T-helper 17 cell (primary cell): ENCODE measurements at places on chromosomes 1 and 21. TPM values are rescaled to one million over a fixed set of nuclear protein-coding genes. Genes with fewer than 3 reads are reported as not detected.

GRCh38 chr21:42297377-42297776 is 17.8 kb downstream of the TFF3 start:
- H3K4me1 ChIP-seq = peaks cover 2% of the 10 kb centered on the region
- no peak overlapping the region for H3K27ac ChIP-seq
- H3K36me3 ChIP-seq = peaks cover 2% of the 10 kb centered on the region

The PPM1J gene
- 0.42 TPM for total RNA-seq

- H3K27me3 ChIP-seq = no peaks in the 10 kb centered on the region
- peaks cover 19% of the 10 kb centered on the region for H3K4me1 ChIP-seq
- peak overlapping the region; percentile 5 for H3K4me3 ChIP-seq
- peak overlapping the region; percentile 59 for H3K27ac ChIP-seq
- DNase-seq = no peak
Measured at GRCh38 chr1:54229281-54229891, 29.4 kb downstream of the MRPL37 start.

DNA sequence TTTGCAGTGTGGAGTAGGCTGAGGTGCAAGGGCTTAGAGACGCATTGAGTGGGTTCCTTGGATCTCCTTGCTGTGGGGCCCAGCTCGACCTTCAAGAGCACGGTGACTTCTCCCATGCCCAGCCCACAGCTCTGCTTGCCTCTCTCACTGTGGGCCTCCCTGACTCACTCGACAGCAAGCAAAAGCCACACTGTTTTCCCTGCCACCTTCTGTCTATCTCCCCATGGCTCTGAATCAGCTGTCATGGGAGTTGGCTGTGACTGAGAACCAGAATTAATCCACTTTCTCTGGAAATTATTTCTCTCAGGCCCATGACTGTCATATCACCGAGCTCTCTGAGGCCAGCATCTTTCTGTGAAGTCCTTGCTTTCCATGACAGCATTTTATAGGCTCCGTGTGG is 140.7 kb downstream of the NOS1AP start:
- DNase-seq = no peak
- H3K27me3 ChIP-seq = peaks cover 71% of the 10 kb centered on the region

DNA sequence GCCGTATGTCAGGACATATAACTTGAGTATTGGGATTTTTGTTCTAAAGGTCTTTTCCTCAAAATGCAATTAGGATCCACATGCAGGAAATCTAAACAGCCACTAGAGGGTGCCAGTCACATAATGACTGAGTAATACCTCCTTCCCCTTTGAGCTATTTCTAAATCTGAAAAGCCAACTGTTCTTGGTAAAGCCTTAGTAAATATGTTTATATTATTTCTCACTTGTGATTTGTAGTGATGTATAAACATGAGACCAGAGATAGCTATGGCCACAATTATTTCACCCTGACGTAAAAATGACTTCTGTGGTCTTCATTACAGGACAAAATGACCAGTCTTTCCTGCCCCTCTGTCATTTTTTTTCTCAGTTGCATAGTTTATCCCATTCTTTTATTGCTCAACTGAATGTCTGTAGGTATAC is 41.0 kb upstream of the DR1 start:
- peaks cover 6% of the 10 kb centered on the region for H3K36me3 ChIP-seq
- H3K4me1 ChIP-seq = peaks cover 5% of the 10 kb centered on the region
- no peak for DNase-seq
- no peaks in the 10 kb centered on the region for H3K27me3 ChIP-seq
